H9 (cell line): ENCODE measurements at places on chromosomes 3 and 15.

DNA sequence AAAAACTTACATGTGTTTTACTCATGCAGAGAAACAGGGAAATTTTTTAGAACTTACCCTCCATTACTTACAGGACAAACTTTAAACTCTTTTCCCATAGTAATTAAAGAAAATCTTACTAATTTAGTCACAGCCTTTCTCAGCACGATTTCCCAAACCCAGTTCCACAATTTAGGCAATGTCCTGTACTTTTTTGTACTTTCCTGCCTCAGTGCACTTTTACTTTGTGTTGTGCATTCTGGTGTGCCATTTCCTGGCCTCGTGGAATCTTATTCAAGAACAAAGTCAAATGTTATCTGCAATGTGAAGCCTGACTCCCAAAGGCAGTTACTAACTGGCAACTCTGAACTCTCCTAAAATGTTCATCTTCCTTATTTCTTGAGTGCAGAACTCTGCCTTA, 1.9 kb downstream of the SLC33A1 start:
- DNase-seq = no peak

- peak; percentile 66 for DNase-seq
Observed at GRCh38 chr15:52790941-52791751, 1.0 kb upstream of the ONECUT1 start.

DNA sequence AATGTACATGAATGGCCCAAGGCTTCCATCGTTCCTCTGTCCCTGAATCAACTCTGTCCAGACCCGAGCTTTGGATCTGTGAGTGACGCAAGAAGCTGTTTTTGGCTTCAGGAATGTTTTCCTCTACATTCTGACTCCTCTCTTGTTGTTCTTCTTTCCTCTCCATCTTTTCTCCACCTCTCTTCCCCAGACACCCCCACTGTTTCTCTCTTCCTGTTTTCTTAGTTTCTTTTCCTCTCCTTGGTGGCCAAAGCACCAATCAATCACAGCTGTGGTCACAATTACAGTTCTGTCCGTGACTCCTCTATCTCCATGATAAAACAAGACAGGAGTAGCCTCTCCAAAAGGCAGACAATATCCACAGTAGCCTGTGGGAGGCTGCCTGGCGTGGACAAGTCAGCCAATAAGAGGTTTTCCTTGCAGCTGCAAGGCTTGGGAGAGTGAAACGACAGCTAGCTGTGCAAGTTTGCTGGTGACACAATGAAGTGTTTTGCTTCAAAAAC, 4.9 kb upstream of the TMEM212 start:
- DNase-seq = no peak

DNA sequence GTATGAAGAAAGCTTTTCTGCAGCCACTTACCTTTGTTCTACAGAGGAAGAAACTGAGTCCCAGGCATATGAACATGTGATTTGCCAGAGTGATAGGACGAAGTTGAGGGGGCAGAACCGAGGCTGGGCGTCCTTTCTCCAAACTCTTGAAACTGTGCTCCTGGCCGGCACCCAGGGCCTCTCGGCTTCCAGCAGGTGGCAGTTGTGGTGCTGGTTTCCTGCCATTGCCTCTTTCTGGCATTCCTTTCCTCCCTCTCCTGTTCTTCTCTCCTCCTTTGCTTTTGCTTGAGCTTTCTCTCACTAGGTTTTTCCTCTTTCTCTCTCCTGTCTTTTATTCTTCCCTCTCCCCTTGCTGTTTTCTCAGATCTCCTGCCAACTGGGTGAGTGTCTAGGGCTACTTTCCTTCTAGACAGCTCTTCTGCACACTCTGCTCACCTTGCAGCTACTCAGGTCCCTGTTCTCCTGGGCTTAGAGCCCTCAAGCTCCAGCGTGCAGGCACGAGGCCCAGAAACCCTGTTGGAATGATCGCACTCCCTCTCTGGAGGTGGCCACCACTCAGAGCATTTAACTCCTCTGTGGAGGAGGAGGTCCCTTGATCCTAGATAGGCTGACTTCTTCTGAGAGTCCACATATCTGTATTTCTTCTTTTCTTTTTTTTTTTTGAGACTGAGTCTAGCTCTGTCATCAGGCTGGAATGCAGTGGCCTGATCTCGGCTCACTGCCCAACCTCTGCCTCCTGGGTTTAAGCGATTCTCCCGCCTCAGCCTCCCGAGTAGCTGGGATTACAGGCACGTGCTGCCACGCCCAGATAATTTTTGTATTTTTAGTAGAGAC, 26.2 kb downstream of the TRAK1 start:
- peak; percentile 77 for DNase-seq

GRCh38 chr15:25847051-25847450, 16.1 kb downstream of the ATP10A start:
- no peak for DNase-seq

GRCh38 chr15:98881526-98882520, 125.8 kb downstream of the PGPEP1L start:
- no peak for DNase-seq

- peak; percentile 79 for DNase-seq
Observed at GRCh38 chr3:58167431-58168351, 43.1 kb downstream of the DNASE1L3 start.

GRCh38 chr3:183156266-183156665, 6.3 kb downstream of the LAMP3 start:
- DNase-seq = no peak

DNA sequence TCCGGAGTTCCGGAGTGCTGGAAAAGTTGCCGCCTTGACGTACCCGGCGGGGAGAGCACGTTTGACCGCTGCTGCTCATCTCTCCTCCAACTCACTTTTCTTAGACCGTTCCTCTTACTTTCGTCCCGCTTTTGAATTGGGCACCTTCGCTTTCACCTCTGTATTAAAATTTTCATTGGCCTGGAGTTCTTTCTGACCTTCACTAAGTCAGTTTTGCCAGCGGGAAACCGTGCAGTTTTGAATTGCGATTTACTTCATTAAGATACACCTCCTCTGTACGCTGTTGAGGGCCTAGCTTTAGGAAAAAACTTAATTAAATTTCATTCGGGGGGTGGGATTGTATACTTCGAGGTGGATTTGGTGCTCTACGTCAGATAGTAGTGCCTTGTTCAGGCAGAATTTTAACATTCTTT, 1.3 kb downstream of the GMPS start:
- DNase-seq = no peak
